ENCODE measurements at places on chromosomes 4 and X. TPM values are rescaled to one million over a fixed set of nuclear protein-coding genes. Genes with fewer than 3 reads are reported as not detected.

GRCh38 chrX:4179031-4179430 is 465.6 kb upstream of the PRKX start:
- no peak for DNase-seq

DNA sequence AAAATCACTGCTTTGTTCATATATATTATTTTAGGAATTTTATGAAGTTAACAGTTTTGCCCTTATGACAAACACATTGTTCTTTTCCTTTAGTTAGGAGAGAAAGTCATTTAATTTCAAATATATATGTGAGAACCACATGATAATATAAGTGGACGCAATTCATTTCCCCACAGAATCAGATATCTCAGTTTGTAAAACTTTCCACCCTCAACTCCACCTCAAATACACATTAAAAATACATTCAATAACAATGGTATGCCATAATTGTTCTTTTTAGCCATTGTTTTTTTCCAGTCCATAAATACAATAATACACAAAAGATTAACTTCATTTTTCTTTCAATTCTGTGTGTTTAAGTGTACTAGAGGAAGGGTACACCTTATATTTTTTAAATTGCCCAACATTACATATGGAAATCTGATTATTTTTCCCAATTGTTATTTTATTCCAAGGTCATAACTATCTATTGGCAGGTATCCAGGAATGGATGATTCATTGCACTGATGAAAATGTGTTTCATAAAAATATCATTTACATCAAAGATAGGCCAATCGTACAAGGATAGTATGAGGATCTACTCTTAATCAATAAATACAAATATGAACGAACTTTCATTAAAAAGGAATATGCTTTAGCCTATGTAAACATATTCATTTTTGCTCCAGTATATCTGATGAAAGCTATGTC is 125.0 kb downstream of the PPP3CA start:
- no peak for DNase-seq

DNA sequence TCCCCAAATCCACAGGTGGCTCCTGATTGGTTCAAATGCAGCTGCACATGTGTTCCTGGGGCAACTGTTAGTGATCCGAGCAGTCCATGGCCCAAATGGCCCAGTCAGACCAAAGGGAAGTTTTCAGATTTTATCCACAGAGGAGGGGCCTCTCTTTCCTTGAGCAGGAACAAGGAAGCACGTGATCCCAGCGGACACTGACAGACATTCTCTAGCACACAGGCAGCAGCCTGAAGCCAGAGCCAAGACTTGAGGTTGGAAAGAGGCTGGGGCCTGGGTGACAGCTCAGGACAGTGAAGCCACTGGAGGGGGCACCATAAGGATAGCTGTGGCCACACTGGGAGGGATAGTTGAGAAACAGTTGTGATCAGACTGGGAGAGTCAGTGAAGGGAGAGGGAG is 3.5 kb upstream of the ZFP92 start:
- DNase-seq = no peak

GRCh38 chr4:1276984-1277383 is 12.7 kb upstream of the MAEA start:
- DNase-seq = no peak

DNA sequence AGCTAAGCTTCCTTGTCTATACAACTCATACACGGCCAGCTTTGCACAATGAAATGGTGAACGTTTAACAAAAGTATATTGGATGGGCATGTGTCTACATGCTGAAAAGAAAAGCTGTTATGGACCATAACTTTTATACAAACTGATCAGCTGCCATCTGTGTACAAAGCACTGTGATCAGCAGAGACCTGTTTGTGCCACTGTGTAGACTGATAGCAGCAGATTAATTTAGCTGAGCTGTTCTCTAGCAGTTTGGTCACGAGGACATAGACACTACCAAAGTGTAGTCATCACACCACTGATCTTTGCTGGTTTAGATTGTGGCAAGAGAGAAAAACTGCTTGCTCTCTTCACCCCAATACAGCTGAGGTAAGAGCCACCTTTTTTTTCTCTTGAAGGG is 124.5 kb downstream of the RAPGEF2 start:
- DNase-seq = no peak

GRCh38 chr4:137707626-137708025 is 175.3 kb upstream of the PCDH18 start:
- DNase-seq = no peak

DRP2 gene
- total RNA-seq = 5.8 TPM

DNA sequence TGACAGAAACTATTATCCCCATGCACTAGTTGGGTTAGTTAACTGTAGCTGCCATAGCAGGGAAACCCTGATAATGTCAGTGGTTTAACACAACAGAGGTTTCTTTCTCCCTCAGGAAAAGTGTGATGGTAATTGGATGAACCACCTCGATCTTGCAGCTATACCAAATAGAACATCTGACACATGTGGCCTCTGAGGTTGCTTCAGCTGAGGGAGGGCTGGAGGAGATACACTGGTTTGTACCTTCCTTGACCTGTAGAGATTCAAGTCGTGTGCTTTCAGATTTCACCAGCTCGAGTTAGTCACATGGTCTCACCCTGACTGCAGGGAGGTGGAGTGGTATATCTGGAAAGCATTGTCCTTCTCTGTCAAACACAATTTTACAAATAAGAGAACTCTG is 147.2 kb upstream of the SFRP2 start:
- DNase-seq = no peak

- no peak for DNase-seq
Observed at GRCh38 chrX:110733166-110733565, 62.5 kb downstream of the CHRDL1 start.

- no peak for DNase-seq
Observed at GRCh38 chr4:100933628-100934027, 413.7 kb downstream of the PPP3CA start.

DNA sequence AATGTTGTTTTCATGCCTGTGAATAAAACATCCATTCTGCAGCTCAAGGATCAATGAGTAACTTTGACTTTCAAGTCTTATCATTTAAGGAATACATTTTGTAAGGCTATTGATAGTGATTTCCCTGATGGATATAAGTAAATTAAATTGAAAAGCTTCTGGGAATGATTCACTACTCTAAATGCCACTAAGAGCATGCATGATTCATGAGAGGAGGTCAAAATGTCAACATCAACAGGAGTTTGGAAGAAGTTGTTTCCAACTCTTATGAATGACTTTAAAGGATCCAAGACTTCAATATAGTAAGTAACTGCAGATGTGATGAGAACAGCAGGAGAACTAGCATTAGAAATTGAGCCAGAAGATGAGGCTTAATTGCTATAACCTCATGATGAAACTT is 1487.3 kb downstream of the PCDH7 start:
- no peak for DNase-seq

FAM114A1 gene
- total RNA-seq = 120 TPM
